ENCODE measurements at places on chromosomes 1 and 21. TPM values are rescaled to one million over a fixed set of nuclear protein-coding genes. Genes with fewer than 3 reads are reported as not detected.

- no peak for DNase-seq
These were observed 13.0 kb upstream of the COL18A1 start for GRCh38 chr21:45391743-45392572.

- DNase-seq: no peak
These were observed at the start of gene HES2 for GRCh38 chr1:6419804-6420453. Gene HES2, minus strand, starts transcription at chr1:6419919. Its CDS starts 99 bp downstream, at chr1:6419820.

GRCh38 chr1:30329802-30330557, 393.4 kb downstream of the MATN1 start:
- DNase-seq: no peak

DNA sequence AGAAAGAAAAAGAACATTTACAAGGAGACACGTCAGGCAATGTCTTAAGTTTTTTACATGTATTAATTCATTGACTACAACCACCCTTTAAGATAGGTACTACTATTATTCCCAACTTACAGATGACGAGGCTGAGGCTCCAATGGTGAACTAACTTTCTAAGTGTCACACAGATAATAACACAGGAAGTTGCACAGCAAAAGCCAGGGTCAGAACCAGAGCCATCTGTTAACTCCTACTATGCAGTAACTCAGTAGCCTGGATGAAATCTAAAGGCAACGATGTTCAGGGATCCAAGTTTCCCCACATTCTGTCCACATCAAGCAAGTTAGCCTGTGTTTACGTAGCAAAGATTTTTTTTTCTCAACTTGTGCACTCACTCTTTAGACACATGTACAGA, 371.7 kb downstream of the PTPRC start:
- no peak for DNase-seq

DNA sequence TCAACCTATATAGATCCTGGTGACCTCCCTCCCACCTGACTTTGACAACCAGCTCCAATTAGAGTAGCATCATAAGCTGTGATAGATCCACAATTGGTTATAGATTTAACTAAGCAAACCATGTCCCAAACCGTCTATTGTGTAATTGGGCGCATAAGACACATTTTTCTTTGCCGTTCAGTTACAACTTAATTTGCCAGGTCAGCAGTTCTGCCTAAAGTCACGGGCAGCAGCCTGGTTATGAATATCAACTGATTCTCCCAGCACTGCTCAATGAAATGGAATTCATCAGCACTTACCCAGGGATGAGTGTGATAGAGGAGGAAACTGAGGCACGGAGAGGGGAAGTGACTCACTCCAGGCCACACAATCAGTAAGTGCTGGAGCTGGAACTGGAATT, 73.4 kb downstream of the KLHDC7A start:
- no peak for DNase-seq

Gene CD244
- total RNA-seq: 1.5 TPM

Gene APOBEC4
- total RNA-seq: 3.3 TPM
